Activated CD4-positive, alpha-beta T cell treated with anti-CD3 and anti-CD28 coated beads, Interleukin-2, amount 10 ng/mL, durations not matched to agents 7 days and 5 days (primary cell): ENCODE measurements at places on chromosomes 12 and 14. TPM values are rescaled to one million over a fixed set of nuclear protein-coding genes. Genes with fewer than 3 reads are reported as not detected.

GRCh38 chr12:28552251-28552970, 362.2 kb downstream of the CCDC91 start:
- H3K36me3 ChIP-seq = peaks cover 2% of the 10 kb centered on the region
- peak overlapping the region; percentile 1 for H3K27ac ChIP-seq
- H3K27me3 ChIP-seq = no peaks in the 10 kb centered on the region
- H3K4me3 ChIP-seq = no peak overlapping the region

DNA sequence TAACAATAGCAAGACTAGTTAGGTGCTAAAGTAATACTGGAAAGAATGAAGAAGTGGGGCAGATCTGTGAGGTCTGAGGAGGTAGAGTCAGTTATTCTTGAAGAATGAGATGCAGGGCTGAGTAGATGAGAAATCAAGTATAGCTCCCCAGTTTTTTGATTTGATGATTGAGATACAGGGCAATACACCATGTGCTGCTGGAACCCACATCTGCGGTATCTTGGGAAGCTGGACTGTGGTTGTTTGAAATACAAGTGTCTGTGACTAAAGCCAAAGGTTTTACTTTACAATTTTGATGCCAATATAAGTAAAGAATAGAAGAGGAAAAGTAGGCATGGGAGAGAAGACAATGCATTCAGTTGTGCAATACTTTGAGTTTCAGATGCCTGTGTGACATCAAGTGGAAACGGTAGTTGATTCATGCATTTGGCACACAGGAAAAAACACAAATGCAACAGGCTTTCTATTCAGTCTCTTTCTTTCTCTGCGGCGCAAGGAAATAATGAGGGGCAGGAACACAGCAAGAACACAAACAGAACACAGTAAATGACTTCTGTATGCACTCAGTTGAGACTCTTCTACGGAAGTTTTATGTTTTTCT, 190.2 kb upstream of the SLC38A2 start:
- H3K4me1 ChIP-seq = peaks cover 11% of the 10 kb centered on the region
- DNase-seq = no peak
- H3K4me3 ChIP-seq = no peak overlapping the region
- H3K27me3 ChIP-seq = no peaks in the 10 kb centered on the region

DNA sequence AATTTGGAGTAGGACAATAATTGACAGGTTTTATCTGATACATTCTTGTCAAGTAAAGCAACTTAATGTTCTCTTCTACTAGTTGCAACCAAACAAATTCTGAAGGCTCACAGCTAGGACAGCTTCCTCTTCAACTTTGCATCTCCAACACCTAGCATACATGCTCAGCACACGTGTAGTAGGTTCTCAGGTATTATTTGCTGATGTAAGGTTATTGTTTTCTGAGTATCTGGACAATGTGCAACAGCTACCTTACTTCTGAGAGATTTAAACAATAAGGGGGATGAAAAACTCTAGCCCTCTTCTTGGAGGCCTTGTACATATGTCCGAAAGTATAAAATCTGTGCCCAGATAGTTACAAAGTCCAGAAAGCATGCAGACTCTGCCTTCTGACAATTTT, 15.5 kb upstream of the FLRT2 start:
- H3K27ac ChIP-seq = no peak overlapping the region
- no peaks in the 10 kb centered on the region for H3K36me3 ChIP-seq
- DNase-seq = no peak
- H3K4me3 ChIP-seq = no peak overlapping the region

KRT73 gene
- total RNA-seq = 8.6 TPM

DNA sequence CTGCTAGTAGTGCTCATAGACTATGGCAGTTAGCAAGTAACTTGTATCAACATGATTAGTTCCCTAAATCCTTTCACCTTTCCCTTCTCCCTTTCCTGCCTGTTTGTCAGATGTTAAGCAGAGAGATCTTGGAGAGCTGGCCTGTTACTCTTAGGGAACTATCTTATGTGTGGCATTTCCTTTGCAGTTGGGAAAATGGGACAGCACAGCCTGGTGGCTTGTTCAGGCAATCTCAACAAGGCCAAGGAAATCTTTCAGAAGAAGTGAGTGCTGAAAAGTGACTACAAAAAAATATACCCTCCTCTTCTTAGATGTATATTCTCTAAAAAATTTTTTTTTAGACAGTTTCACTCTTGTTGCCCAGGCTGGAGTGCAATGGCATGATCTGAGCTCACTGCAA, 7.4 kb downstream of the PARP2 start:
- DNase-seq = no peak
- peaks cover 3% of the 10 kb centered on the region for H3K4me1 ChIP-seq
- H3K4me3 ChIP-seq = no peak overlapping the region
- no peak overlapping the region for H3K27ac ChIP-seq
- H3K27me3 ChIP-seq = no peaks in the 10 kb centered on the region

DNA sequence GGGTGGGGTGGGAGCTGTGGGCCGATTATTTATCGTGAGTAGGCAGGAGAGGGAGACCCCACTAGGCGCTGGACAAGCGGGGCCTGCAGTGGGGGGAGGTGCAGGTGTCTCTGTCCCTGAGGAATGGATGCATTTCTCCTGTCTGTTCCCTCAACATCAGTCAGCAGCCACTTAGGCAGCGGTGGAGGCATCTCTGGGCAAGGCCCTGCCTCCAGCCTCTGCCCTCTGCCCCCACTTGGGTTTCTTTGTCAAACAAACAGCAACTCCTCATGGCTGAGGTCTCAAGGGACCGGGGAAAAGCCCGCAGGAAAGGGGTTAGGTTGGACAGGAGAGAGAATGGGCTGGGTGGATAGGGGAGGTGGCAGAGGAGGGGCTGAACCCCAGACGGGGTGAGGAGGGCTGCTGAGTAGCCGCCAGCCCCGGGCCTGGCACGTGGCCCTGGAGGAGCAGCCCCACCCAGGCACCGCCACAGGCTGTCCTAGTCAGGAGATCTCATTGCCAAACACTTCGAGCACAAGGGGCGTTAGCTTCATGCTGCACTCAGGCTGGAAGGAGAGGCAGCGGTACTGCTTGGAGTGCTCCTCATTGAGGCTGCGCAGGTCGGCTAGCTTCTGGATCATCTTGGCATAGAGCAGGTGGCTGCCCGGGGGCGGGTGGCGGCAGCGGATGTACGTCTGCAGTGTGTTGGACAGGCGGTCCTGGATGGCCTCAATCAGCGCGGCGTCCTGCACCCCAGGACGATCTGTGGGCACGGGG, 24.7 kb upstream of the HDAC7 start:
- no peaks in the 10 kb centered on the region for H3K27me3 ChIP-seq
- H3K27ac ChIP-seq = no peak overlapping the region
- H3K4me3 ChIP-seq = no peak overlapping the region
- H3K36me3 ChIP-seq = peaks cover 6% of the 10 kb centered on the region
- DNase-seq = no peak

GRCh38 chr12:132173135-132174014, 29.1 kb downstream of the NOC4L start:
- H3K4me3 ChIP-seq = peak overlapping the region; percentile 30
- peaks cover 21% of the 10 kb centered on the region for H3K4me1 ChIP-seq
- DNase-seq = peak; percentile 50
- H3K36me3 ChIP-seq = no peaks in the 10 kb centered on the region
- peaks cover 2% of the 10 kb centered on the region for H3K27me3 ChIP-seq
- H3K27ac ChIP-seq = peak overlapping the region; percentile 80

CLEC4D gene
- not detected for total RNA-seq

DNA sequence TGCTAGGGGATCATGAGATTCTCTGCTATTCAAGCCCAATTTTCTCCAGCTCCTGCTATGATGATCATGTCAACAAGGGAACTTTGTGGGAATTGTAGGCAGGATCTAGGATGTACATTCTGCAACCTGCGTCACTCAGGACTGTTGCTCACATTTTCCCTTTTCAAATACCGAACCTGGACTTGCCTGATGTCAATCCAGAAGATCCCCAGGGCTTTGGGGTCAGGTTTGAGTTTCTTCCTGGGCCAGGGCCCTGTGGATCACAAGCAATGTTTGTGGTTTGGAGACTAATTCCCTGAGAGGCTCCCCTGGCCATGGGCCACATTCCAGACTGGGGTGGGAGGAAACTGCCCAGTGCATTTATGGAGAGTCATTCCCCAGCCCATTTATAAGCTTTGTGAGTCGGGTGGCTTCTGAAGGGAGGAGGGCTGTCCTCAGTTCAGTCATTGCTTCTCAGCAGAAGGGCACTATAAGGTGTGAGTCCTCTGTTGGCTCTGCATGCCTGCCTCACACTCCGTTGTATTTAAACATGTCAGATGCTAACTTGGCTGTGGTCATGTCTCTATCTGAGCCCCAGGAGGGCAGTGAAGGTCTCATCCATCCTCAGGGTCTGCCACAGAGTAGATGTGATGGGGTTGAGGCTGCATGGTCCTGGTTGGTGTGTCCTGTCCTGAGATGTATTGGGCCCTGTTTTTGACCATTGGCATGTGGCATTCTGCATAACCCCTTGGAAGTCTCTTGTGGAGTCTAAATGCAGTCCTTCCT, 6.5 kb downstream of the KRT86 start:
- H3K27me3 ChIP-seq = peaks cover 27% of the 10 kb centered on the region
- H3K27ac ChIP-seq = no peak overlapping the region

AJUBA gene
- 1.3 TPM for total RNA-seq

RERGL gene
- not detected for total RNA-seq

KCNJ8 gene
- not detected for total RNA-seq

GRCh38 chr14:30751646-30752416, 122.5 kb upstream of the COCH start:
- H3K4me1 ChIP-seq = no peaks in the 10 kb centered on the region
- no peak for DNase-seq
- no peaks in the 10 kb centered on the region for H3K27me3 ChIP-seq
- no peak overlapping the region for H3K27ac ChIP-seq
- no peak overlapping the region for H3K4me3 ChIP-seq
- H3K36me3 ChIP-seq = no peaks in the 10 kb centered on the region

- H3K4me3 ChIP-seq = no peak overlapping the region
- no peaks in the 10 kb centered on the region for H3K36me3 ChIP-seq
- no peaks in the 10 kb centered on the region for H3K27me3 ChIP-seq
- H3K27ac ChIP-seq = no peak overlapping the region
Measured at GRCh38 chr12:99389751-99390150, 257.8 kb upstream of the GARIN6 start.

DNA sequence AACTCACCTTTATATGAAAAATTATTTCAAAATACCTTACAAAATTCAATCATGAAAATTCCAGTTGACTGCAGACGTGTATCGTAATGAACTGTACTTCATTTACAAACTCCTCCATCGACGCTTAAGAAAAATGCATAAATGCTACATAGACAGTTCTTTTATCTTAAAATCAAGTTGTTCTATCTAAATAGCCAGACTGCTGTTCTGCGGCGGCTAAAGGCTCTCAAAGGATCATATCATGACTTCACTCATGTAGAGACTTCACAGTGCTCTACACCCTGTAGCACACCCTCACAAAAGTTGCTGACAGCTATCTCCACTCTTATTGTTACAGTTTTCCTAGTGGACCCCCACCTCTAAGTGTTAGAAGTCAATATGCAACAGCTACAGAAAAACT, 5.2 kb downstream of the KRAS start:
- no peaks in the 10 kb centered on the region for H3K27me3 ChIP-seq
- peaks cover 39% of the 10 kb centered on the region for H3K4me1 ChIP-seq
- DNase-seq = no peak
- no peak overlapping the region for H3K27ac ChIP-seq
- H3K36me3 ChIP-seq = peaks cover 42% of the 10 kb centered on the region

DNA sequence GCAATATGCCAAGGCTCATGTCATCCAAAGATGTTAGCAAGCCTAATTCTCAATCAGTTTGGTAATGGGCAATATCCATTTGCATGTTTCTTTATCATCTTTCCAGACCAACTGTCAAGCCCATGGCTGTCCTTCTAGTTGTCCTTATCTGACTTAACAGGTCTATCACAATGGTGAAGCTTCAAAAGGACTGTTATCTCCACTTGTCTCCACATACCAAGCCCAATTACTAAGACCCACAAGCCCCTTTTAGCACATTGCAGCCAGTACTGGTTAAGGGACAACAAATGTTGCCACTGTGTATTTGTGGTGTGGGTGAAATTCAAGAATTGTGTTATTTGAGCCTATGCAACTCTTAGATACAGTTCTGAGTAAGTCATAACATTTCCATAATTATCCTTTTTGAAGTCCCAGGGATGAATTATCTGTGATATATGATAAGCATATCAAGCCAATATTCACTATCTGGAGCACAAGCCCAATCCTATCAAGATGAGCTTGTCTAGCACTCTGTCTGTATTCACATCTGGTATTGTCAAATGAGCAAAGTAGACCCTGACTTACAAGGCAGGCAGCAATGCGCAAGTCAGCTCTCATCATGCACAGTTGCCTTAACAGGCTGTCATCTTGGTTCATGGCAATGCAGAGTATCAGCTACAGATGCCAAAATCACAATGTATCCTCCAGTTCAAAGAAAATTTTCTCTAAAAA, 19.3 kb upstream of the ST8SIA1 start:
- H3K27me3 ChIP-seq = peaks cover 7% of the 10 kb centered on the region
- H3K27ac ChIP-seq = no peak overlapping the region
- no peaks in the 10 kb centered on the region for H3K4me1 ChIP-seq
- H3K36me3 ChIP-seq = no peaks in the 10 kb centered on the region

VAMP1 gene
- total RNA-seq = 61.4 TPM
